ENCODE measurements at places on chromosomes 12 and 14.

DNA sequence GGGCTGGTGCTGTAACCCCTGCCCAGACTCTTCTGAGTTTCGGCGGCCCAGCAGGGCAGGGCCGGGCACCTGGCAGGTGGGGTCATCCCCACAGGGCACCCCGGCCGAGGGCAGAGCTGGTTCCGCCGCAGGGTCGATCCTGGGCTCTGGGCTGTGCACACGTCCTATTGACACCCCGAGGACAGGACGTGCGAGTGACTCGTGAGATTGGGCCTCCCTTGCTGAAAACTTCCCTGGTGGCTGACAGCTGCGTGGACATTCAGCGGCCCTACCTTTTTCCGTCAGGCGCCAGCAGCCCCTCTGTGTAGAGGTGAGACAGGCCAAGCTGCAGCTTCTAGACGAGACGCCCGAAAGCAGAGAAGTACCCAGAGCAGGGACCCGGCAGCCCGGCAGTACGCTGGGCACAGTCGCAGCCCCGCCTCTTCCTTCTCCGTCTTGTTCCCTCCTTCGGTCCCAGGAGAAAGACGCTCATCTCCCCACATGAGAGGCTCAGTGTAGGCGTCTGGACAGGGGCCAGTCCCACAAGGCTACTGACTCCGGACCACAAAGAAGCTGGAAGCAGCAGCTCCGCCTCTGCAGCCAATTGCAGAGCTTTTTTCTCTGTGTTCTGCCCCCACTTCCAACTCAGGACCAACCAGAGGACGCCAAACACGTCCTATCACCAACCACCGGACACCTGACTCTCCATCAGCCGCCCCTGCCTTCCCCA lies at the start of gene LRCOL1:
Gene LRCOL1, minus strand, starts transcription at position 532 of the 709 bp plus-strand sequence. CDS start 4,331 bp downstream, outside the sequence.
- no peak for DNase-seq

GRCh38 chr12:79635676-79636075 lies 55.1 kb downstream of the PAWR start:
- no peak for DNase-seq

- no peak for DNase-seq
These were observed 8.5 kb upstream of the MGAT4C start for GRCh38 chr12:86264451-86265328.

- no peak for DNase-seq
These were observed 40.8 kb downstream of the CCNK start for GRCh38 chr14:99522025-99522401.

DNA sequence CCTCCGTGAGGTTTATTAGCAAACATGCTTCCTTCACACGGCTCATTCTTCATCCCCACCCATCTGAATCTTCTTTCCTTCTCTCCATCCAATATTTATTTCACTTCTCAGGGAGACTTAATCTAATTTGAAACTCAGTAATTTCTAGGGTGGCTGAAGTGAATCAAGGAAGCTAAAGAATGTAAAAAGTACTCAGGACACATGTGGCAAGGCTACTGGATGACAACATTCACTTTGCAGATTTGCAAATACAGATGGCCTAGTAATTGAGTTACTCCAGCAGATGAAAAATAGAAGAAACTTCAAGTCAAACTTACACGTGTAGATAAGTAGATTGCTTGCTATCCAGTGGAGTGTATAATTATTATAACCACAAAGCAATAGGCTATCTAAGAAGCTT lies 15.4 kb upstream of the BEST3 start:
- no peak for DNase-seq

DNA sequence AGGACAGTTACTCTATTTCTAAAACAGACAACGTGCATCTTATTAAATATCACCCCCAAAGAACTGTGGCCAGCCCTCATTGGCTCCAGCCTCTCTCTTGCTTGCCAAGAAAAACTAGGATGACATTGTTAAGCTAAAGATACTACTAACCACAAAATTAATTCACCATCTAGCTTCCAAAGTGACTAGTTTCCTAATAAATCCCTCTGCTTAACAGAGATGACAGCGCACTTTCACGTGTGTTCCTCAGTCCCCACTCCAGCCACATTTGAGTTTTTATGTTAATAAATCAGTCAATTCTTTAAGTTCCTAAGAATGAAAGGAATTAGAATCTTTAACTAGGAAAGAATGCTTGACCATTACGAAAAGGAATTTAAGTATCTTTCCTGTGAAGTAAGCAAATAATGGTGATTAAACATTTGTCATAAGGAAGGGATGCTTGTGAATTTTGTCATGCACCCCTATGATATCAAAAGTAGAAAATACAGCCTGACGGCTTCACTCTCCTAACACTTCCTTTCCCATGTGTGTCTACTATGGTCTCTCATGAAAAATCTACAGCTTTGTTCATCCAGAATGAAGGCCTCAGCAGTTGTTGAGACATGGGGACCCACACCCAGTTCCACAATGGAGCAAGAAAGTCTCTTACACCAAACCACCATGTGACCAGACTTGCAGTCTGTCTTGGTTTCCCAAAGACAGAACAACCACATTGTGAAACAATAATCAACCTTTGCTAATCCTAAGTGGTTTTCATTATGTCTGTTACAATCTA lies 8.1 kb downstream of the CORO1C start:
- DNase-seq = no peak

DNA sequence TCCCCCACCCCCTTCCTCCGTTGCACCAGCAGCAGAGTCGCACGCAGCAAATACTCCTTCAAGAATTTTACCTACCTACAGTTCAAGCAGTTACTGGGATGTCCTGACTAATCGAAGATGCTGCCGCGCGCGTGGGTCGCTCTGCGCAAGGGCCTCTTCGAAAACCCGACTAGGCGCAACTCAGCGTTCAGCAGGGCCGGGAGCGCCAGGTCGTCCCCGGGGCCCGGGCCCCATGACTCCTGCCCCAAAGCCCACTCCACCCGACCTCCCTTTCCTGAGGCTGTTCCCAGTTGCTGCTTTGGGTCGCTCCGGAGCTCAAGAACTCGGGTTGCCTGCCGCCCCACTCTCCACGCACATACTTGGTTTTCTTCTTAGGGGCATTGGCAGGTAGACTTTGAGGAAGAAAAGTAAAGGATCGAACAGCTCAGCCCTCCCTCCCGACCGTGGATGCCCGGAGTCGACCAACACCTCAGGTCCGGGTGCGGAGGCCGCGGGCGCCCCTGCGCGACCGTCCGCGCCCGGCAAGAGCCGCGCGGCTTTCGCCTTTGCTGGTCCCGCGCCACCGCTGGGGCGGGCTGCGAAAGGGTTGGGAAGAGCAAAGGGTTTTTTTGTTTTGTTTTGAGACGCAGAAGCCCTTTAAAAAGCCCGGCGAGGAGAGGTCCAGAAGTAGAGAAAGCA lies 1.9 kb downstream of the BMP4 start:
- no peak for DNase-seq

DNA sequence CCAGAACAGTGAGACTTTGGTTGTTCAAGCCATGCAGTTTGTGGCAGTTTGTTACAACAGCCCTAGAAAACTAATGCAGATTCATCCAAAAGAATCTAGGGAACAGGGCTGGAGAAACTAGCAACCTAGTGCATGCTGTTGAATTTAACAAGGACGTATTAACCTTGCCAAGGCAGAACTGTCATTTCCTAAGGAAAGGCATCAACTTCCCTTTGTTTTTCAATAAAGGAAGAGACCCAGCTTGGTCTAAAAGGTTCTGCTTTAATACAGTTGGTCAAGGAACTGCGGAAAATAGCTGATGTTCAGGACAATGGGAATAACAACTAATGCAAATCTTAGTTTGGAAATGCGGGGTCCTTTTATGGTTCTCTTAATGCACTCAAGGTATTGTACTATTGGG lies 11.5 kb downstream of the AK7 start:
- DNase-seq = no peak

DNA sequence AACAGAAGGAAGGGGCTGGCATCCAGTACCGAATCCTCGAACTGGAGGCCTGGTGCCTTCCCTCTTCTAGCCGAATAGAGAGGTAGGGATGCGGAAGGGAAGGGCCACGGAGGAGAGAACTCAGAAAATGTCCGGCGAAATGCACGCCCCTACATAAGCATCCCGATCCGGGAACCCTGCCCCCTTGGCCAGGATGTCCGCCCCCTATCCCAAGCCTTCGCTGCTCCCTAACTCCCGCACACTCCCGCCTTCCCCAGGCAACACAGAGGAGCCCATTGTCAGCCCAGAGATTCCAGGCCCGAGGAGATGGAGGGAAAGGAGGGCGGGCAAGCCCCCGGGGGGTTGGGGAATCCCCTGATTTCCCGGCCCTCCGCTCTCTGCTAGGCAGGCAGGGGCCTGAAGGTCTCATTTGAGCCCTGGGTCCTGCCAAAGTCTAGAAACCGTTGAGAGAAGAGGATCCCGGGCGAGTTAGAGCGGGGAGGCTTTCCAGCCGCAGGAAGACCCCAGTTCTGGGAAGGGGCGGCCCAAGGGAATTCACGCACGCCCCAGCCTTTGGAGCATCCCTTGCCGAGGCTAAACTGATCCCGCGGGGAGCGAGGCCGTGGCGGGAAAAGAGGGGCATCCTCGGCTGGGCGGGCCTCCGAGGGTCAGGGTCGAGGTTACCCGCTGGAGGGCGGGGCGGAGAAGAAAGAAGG lies 569 bp upstream of the ARHGEF40 start:
- no peak for DNase-seq

DNA sequence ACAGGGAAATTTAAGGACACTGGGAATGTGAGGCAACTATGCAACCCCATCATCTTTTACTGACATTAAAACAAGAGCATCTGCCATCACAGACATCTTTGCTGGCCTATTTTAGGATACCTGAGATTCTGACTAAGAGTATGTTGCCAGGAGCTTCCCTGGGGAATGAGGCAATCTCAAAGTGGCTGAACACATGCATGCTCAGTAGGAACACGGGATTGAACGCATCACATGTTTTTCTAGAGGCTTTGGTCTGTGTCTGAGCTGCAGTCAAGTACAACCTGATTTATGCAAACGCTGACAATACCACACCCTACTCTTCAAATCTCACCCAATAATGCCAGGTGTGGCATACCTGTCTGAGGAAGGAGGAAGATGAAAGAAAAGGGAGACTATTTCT lies 416.5 kb downstream of the NELL2 start:
- DNase-seq = no peak

- DNase-seq = no peak
These were observed 140.5 kb downstream of the AKAP6 start for GRCh38 chr14:32469388-32470160.

GRCh38 chr12:112087055-112087850 lies 21.3 kb downstream of the NAA25 start:
- no peak for DNase-seq

- DNase-seq = no peak
These were observed 10.3 kb downstream of the DCP1B start for GRCh38 chr12:1993871-1994371.

DNA sequence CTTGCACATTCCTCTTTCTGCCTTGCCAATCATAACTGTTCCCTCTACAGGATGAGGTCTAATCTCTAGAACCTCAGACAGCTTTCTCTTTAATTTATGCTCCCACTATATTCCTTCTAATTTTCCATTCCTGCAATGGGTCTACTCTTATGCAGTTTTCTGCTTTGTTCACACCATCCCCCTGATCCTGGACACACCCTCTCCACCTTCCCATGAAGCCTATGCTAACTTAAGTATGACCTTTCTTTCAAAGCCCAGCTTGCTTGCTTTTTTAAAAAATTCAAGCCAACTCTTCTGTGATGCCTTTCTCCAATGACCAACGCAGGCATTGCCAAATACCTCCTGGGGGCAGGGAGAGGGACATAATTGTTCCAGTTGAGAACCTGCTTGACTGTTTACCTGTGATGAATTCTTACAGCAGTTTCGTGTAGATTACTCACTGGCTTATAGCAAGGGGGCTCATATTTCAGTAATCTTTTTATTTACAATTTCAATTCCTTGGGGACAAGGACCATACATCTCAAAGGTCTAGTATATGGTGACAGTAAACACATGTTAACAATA lies 7.8 kb downstream of the SLC38A1 start:
- DNase-seq = no peak

DNA sequence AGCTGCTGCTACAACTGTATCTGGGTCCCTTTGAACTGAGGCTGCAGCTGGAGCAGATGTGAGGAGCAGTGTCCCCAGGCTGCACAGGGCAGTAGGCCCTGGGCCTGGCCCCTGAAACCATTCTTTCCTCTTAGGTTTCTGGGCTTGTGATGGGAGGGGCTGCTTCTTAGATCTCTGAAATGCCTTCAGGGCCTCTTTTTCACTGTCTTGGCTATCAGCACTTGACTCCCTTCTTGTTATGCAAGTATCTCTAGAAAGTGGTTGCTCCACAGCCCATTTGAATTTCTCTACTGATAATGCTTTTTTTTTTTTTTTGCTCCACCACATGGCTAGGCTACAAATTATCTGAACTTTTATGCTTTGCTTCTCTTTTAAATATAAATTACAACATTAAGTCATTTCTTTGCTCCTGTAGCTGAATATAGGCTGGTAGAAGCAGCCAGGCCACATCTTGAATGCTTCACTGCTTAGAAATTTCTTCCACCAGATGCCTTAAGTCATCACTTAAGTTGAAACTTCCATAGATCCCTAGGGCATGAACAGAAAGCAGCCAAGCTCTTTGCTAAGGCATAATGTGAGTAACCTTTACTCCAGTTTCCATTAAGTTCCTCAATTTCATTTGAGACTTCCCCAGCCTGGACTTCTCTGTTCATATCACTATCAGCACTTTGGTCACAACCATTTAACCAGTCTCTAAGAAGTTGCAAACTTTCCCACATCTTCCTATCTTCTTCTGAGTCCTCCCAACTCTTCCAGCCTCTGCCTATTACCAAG lies 41.1 kb downstream of the ACSM4 start:
- DNase-seq = no peak

- DNase-seq = no peak
These were observed 16.1 kb downstream of the ACSM4 start for GRCh38 chr12:7319930-7320329.

DNA sequence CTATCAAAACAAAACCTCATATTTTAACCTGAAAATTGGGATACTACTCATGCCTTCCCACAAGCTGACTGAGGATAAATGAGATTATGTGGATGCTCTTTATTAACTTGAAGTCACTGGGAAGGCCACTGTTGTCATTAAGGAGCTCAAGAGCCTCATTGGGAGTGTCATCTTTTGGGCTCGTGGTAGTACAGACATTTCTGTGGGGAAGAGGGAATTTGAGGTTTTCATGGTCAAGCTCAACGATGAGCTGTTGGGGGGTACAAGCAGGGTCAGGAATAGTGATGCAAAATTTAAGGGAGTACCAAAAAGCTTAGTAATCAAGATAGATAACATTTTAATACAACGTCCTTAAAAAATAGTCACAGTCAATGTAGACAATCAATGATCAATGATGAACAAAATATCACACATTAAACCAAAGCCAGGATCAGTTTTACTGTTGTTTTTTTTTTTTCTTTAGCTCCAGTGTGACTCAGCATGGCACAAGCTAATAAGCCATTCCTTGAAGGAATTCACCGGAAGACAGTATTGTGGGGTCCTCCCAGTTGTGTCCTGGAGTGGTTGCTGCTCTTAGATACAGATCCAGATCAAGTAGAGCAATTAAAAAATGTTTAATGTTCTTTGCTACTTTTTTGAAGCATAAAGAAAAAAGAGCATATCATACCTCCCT lies 130.9 kb downstream of the C12orf75 start:
- DNase-seq = no peak

Data from activated naive CD8-positive, alpha-beta T cell treated with anti-CD3 and anti-CD28 coated beads, Interleukin-2, amount 50 U/mL, for 24 hours (primary cell).